ENCODE measurements at places on chromosomes 1 and 21.

DNA sequence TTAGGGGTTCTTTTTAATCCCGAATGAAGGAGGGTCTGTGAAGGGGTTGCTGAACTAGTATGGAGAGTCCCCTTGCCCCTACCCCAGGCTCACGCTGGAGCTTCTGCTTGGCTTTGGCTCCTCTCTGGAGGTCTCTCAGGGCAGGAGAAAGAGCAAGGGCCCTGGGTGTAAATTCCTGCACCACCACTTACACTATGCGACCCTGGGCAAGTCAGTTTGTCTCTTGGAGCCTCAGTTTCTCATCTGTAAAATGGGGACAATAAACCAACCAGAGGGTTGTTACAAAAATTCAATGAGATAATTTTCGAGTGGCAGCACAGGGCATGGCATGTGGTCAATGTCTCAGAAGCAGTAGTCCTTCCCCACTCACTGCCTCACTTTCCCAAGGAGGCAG is 11.4 kb downstream of the FOXO6 start:
- no peak for DNase-seq

GRCh38 chr1:193355178-193355577 is 168.8 kb upstream of the B3GALT2 start:
- peak; percentile 54 for DNase-seq

GRCh38 chr1:199723250-199723956 is 304.1 kb upstream of the NR5A2 start:
- no peak for DNase-seq

DNA sequence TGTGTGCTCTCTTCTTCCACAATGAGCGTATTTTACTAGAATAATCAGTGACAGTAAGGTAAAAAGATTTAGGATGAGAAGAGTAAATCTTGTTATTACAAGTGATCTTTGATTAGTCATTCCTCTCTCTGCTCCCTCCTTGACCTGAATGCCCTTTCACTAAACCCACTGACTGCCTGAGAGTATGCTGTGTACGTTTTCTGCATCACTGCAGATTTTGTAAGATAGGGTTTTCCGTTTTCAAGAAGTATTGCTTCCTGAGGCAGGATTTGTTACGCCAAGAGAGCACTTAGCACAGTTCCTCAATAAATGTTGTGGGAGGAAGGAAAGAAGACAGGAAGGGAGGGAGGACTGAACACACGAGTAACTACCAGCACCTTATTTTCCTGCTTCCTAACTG is 7.7 kb upstream of the LAMB3 start:
- no peak for DNase-seq

DNA sequence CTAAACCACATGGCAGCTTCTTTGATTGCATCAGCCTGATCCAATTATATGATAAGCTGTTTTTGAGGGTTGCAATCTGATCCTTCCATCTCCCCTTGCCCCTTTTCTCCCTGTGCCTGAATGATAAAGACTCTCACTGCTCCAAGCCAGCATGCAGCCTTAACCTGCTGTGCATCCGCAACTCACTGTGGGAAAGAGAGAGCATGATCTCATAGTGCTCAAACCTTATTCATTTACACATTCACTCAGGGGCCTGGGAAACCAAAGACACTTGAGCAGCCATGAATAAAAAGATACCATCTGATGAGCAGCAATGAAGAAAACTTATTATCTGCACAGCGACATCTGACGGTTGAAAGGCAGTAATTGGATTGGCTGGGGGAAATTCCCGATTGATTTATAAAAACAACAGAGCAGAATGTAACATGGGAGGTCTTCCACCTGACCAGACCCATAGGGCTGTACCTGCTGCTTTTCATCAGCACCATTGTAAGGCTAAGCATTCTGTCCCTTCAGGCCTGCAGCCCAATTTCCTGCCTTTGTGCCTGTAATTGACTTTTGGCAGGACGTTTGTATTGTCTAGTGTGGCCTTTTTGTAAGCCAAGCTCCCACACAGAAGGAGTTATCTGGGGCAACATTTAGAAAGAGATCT is 62.5 kb downstream of the KIAA0040 start:
- no peak for DNase-seq

- no peak for DNase-seq
Observed at GRCh38 chr1:65429806-65430205, 9.3 kb downstream of the LEPR start.

DNA sequence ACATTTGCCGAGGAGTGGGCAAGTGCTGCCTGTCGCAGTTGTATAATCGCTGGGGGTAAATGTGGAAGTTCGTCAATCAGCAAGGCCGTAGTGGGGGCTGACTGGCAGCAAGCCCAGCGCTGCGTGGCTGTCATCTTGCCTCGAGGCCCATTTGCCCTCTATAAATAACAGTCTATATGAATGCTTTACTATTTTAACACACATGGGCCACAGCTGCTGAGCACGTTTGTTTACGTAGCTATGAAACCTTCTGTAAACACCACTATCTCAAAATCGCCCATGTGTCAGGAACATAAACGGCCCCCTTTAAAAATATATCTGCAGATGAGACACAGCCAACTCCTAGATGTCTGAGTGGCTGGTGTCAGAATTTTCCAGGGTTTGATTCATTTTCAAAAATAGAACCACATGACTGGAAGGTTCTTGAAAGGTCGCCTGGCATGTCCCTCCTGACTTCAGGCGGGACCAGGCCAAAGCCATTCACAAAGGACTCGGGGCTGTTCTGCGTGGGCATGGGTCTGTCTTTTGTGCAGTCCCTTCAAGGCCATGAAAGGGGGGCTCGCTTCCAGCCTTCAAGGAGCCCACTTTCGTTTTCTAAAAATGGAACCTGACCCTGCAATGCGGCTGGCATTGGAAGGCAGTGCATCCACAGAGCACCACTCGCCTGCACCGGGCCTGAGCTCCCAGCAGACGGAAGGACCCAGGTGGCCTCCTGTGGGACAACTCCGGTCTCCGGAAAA is 205.5 kb downstream of the KCNJ6 start:
- no peak for DNase-seq

DNA sequence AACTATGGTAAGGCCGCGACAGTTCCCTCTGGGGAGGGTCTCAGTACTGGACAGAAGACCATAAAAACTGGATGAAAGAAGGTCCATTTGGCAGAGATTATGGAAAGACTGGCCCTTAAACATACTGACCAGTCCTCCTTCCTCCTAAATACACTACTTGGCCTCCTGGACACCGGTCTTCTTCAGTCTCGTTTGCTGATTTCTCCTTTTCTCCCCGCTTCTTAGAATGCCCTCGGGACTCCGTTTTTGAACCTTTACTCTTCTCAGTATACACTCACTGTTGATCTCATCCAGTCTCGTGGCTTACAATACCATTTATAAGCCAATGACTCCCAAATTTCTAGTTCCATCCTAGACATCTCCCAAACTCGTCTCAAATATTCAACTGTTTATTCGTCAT is 694 bp upstream of the MRPL9 start:
- no peak for DNase-seq

GRCh38 chr21:27816301-27816700 is 849.4 kb upstream of the ADAMTS5 start:
- no peak for DNase-seq
